ENCODE measurements at places on chromosomes 5 and 9. TPM values are rescaled to one million over a fixed set of nuclear protein-coding genes. Genes with fewer than 3 reads are reported as not detected.

The WDR38 gene
- total RNA-seq: not detected

The SLC46A2 gene
- total RNA-seq: under 0.01 TPM

The IL4 gene
- not detected for total RNA-seq

The HSD17B3 gene
- total RNA-seq: 1.0 TPM

The FAM219A gene
- total RNA-seq: 2.6 TPM

The FLT4 gene
- 8.4 TPM for total RNA-seq

The C7 gene
- total RNA-seq: 15.1 TPM

The PCDHB16 gene
- total RNA-seq: 1.6 TPM

The ARHGEF28 gene
- total RNA-seq: 8.4 TPM

The RLN2 gene
- not detected for total RNA-seq

The CD72 gene
- 2.1 TPM for total RNA-seq

The TAS2R1 gene
- not detected for total RNA-seq

The CNTLN gene
- total RNA-seq: 9.4 TPM

The PCDHA2 gene
- total RNA-seq: under 0.01 TPM

The MTREX gene
- total RNA-seq: 85.1 TPM

The TAF1L gene
- not detected for total RNA-seq

The N4BP3 gene
- total RNA-seq: 12.0 TPM

The PCDHGA12 gene
- 3.1 TPM for total RNA-seq

The ACTBL2 gene
- not detected for total RNA-seq

The PCDHB14 gene
- 4.2 TPM for total RNA-seq

The SHISAL2B gene
- not detected for total RNA-seq

The OR13C4 gene
- total RNA-seq: not detected

The CATSPER3 gene
- 0.52 TPM for total RNA-seq

The HAND1 gene
- not detected for total RNA-seq

The TRIP13 gene
- total RNA-seq: 5.7 TPM

The ADAMTS6 gene
- total RNA-seq: 2.6 TPM

The LCN10 gene
- 2.1 TPM for total RNA-seq

The RALGDS gene
- total RNA-seq: 26.1 TPM

The ANKRD20A1 gene
- not detected for total RNA-seq

The SOX30 gene
- not detected for total RNA-seq

The MCC gene
- total RNA-seq: 15.1 TPM
